ENCODE measurements at places on chromosomes 7 and 10. TPM values are rescaled to one million over a fixed set of nuclear protein-coding genes. Genes with fewer than 3 reads are reported as not detected.

Gene OR2A12
- not detected for total RNA-seq

Gene COL13A1
- total RNA-seq: 5.0 TPM

Gene AMZ1
- 2.5 TPM for total RNA-seq

Gene VAX1
- total RNA-seq: 2.5 TPM
